ENCODE measurements at places on chromosomes 1 and 21.
A peak's percentile ranks its signal among the peaks of the same experiment; 100 is the strongest.

GRCh38 chr1:30255111-30255724 lies 468.2 kb downstream of the MATN1 start:
- DNase-seq: no peak

DNA sequence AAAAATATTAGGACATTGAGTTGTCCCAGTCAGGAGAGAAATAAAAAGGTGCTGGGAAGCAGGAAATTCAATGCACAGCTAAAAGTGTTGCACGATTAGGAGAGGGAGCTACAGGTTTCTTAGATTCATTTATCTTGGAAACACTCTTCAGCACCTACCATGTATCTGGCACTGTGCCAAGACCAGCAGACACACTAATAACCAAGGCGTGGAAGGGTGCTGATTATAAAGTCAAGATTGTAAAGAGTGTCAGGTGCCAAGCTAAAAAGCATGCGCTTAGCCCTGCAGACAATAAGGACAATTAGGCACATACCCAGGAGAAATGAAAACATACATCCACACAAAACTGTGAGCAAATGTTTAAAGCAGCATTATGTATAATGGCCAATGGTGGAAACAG lies 129.9 kb downstream of the DSCAM start:
- DNase-seq: peak; percentile 43

DNA sequence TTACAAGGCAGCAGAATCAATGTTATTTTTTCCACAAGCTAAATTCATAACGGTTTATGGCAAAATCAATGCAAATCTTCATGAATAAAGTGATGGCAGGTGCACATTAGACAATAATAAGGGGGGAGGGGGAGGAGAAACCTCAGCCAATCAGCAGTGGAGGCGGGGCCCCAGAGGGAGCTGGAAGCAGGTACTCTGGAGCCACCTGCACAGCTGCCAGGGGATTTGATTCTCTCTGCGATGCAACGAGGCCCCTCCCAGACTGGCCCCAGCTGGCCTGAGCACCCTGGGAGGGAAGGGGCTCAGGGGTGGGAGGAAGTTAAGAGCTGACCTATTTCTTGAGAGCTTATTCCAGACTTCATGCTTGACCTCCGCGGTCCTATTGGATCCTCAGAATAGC lies 127.8 kb upstream of the IGSF21 start:
- DNase-seq: peak; percentile 71

- DNase-seq: no peak
Observed at GRCh38 chr21:32519945-32520874, 65.1 kb downstream of the TCP10L start.

DNA sequence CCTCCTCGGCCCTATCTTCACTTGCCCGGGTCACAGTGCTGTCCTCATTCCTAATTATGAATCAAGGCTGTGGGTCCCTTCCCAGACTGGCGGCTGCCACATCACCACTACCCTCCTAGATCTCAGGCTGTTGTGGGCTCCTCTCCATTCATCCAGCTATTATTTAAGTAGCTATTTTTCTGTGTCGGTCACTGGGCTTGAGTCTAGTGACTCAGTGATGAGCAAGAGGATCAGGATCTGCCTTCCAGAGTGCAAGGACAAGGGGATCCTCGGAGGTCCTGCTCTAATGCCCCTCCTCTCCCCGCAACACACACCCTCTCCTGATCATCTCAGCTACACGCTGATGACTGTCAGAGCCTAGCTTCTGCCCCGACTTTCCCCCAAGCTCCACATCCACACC lies 34.1 kb downstream of the CDCP2 start:
- DNase-seq: no peak

GRCh38 chr1:9882296-9882944 lies 27.6 kb downstream of the CTNNBIP1 start:
- DNase-seq: no peak

DNA sequence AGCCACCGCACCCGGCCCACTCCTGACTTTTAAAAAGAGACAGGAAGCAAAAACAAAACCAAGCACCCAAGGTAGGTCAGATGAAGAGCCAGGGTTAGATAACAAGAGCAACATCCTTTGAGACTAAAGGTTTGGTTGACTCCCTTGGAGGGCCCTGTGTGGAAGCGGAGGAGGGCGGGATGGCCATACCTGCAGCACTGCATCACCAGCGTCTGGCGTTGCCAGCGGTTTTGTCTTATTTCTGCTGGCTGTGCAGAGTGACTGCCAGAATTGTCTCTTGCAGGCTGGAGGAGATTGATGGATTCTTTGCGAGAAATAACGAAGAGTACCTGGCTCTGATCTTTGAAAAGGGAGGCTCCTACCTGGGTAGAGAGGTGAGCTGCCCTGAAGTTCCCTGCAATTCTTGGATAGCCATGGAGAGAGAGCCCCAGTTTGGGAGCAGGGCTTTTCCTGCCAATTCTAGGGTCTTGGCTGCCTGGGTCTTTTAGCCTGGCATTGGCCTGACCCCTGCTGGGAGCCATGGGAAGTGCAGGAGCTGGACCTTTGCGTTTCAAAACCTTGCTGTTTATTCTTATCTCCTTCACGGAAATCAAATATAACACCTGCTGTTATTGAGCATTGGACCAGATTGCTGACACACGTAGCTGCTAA lies 24.0 kb downstream of the QSOX1 start:
- peak; percentile 19 for DNase-seq

GRCh38 chr21:35720208-35720731 lies 340.1 kb downstream of the SETD4 start:
- no peak for DNase-seq

Data from NCI-H510A treated with DMSO at 0.1 percent for 48 hours (cell line).